ENCODE measurements at places on chromosomes 3 and 15.

GRCh38 chr3:19734453-19734852, 199.6 kb downstream of the EFHB start:
- no peaks in the 10 kb centered on the region for H3K27me3 ChIP-seq
- H3K4me3 ChIP-seq, result no peak overlapping the region
- no peaks in the 10 kb centered on the region for H3K36me3 ChIP-seq
- H3K27ac ChIP-seq, result no peak overlapping the region
- DNase-seq, result no peak
- H3K4me1 ChIP-seq, result no peaks in the 10 kb centered on the region

GRCh38 chr15:42974202-42974862, 53.8 kb upstream of the TTBK2 start:
- H3K4me1 ChIP-seq, result no peaks in the 10 kb centered on the region
- no peak overlapping the region for H3K27ac ChIP-seq
- no peaks in the 10 kb centered on the region for H3K36me3 ChIP-seq
- DNase-seq, result no peak
- H3K27me3 ChIP-seq, result no peaks in the 10 kb centered on the region

DNA sequence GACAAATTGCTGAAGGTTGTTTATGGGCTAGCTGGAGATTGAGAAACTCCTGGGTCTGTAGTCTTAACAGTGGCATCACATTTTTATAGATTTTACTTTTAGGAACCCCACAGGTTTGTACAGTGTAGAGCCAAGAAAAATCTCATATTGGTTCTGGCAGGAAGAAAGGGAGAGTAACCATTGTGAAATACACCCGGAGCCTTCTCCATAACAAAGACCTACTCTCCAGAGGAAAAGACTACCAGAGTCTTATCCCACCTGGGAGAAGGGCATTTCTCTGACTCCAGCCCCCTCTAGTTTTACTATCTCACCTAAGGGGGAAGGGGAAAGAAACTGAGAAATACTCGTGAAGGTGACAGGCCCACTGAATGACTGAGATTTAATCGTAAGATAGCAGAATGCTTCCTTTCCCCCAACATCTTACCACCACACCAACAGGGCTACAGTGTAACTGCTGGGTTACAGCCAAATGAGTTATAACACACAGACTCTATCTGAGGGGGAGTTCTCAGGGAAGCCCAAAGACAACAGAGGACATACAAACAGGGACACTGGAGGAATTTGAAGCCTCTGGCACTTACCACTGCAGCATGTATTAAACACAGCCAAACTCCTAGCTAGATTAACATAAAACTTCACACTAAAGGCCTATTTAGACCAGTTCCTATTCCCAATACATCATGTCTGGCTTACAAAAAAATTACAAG, 56.1 kb downstream of the SYN2 start:
- no peak for DNase-seq
- no peaks in the 10 kb centered on the region for H3K4me1 ChIP-seq
- no peaks in the 10 kb centered on the region for H3K36me3 ChIP-seq
- no peak overlapping the region for H3K4me3 ChIP-seq
- H3K27ac ChIP-seq, result no peak overlapping the region

DNA sequence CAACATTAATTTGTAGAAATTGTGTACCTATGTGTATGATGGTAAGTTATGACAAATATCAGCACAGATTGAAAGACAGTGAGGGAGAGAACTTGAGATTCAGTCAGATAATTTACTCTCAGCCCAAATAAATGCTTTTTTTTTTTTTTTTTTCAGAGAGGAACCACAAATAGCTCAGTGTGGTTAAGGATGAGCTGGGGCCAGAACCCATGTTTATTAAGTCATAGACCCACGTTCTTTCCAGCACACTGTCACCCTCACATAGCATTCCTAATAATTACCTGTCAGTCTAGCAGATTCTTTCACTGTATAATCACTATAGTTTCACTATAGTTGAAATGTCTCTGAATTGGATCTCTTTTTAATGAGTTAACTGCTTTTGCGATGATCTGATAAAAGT, 246.1 kb downstream of the ZIC1 start:
- H3K36me3 ChIP-seq, result no peaks in the 10 kb centered on the region
- no peaks in the 10 kb centered on the region for H3K27me3 ChIP-seq
- no peak for DNase-seq
- H3K4me3 ChIP-seq, result no peak overlapping the region
- H3K4me1 ChIP-seq, result no peaks in the 10 kb centered on the region
- no peak overlapping the region for H3K27ac ChIP-seq

DNA sequence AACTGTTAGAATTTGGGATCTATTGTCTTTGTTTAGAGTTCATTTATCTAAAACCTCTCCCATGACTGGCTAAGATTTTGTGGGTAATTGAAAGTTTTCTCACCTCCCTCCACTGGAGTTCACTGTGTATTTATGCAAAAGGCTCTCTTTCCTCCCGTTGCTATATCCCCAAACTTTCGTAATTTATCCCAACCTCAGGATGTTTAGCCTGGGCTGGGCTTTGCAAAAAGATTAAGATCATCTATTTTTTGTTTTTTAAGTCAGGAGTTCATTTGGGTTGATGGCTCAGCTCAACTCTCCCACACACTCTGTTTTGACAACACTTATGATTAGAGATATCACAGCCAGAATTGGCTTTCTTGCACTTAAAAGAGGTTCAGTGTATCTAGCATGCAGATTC, 27.0 kb downstream of the SUCNR1 start:
- H3K27ac ChIP-seq, result no peak overlapping the region
- no peaks in the 10 kb centered on the region for H3K36me3 ChIP-seq
- no peaks in the 10 kb centered on the region for H3K27me3 ChIP-seq
- H3K4me3 ChIP-seq, result no peak overlapping the region
- no peaks in the 10 kb centered on the region for H3K4me1 ChIP-seq
- DNase-seq, result no peak

GRCh38 chr3:136567599-136568188, 184.5 kb downstream of the STAG1 start:
- H3K4me3 ChIP-seq, result no peak overlapping the region
- H3K27me3 ChIP-seq, result no peaks in the 10 kb centered on the region
- DNase-seq, result no peak
- H3K27ac ChIP-seq, result no peak overlapping the region
- no peaks in the 10 kb centered on the region for H3K36me3 ChIP-seq
